Osteocyte (in vitro differentiated cells): ENCODE measurements at places on chromosomes 4 and X. TPM values are rescaled to one million over a fixed set of nuclear protein-coding genes. Genes with fewer than 3 reads are reported as not detected.

GRCh38 chr4:101835121-101835904 is 44.8 kb downstream of the BANK1 start:
- H3K4me3 ChIP-seq: no peak overlapping the region
- no peak for DNase-seq
- no peaks in the 10 kb centered on the region for H3K36me3 ChIP-seq
- peaks cover 8% of the 10 kb centered on the region for H3K27me3 ChIP-seq
- H3K27ac ChIP-seq: peak overlapping the region; percentile 1

DNA sequence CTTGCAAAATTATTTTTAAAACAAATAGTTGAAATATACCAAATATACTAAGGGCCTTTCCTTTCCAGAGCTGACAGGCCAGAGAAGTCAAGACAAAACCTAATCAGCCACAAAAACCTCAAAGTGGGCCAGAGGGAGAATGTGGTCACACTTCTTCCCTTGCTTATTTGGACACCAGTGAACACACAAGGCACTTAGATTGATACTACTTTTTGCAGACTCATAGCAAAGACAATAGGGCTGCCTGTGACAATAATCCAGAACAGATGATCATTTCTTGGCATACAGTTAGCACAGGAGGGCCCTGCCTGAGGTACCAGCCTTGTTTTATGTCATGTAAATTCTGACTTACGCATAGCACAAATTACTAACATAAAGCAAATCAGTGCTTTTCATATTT is 215.7 kb upstream of the NEIL3 start:
- no peak overlapping the region for H3K27ac ChIP-seq
- H3K27me3 ChIP-seq: peaks cover 22% of the 10 kb centered on the region
- DNase-seq: no peak
- H3K4me3 ChIP-seq: no peak overlapping the region

- no peaks in the 10 kb centered on the region for H3K36me3 ChIP-seq
- no peaks in the 10 kb centered on the region for H3K4me1 ChIP-seq
- no peak overlapping the region for H3K4me3 ChIP-seq
- no peaks in the 10 kb centered on the region for H3K27me3 ChIP-seq
These were observed 67.0 kb upstream of the TSPAN7 start for GRCh38 chrX:38494239-38494823.

DNA sequence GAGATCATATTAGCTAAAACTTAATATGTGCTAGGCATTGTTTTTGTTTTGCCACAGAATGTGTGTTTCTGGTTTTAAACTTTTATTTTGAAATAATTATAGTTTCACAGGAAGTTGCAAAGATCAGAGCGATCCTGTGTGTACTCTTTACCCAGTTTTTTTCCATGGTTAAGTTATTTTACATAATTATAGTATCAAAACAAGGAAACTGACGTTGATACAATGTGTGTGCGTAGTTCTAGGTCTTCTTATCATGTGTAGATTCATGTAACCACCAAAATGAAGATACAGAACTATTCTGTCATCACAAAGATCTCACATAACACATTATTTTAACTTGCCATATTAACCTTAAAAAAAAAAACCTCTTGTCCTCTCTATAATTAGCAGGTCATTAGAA is 69.2 kb downstream of the BLTP1 start:
- H3K27ac ChIP-seq: no peak overlapping the region
- no peaks in the 10 kb centered on the region for H3K27me3 ChIP-seq
- DNase-seq: no peak
- H3K4me3 ChIP-seq: no peak overlapping the region
- peaks cover 27% of the 10 kb centered on the region for H3K36me3 ChIP-seq

IL13RA2 gene
- total RNA-seq: not detected in 2 replicates

SUPT20HL1 gene
- total RNA-seq: not detected in 2 replicates

AREG gene
- total RNA-seq: 0.50 and 0.64 TPM in 2 replicates
